ENCODE measurements at places on chromosomes 1 and 21.
A peak's percentile ranks its signal among the peaks of the same experiment; 100 is the strongest.

- no peak for DNase-seq
Measured at GRCh38 chr21:41573902-41574690, 66.1 kb upstream of the TMPRSS2 start.

- no peak for DNase-seq
Measured at GRCh38 chr1:15944308-15945010, 31.4 kb downstream of the ZBTB17 start.

GRCh38 chr1:100065969-100066227 lies 66.8 kb downstream of the SASS6 start:
- no peak for DNase-seq

DNA sequence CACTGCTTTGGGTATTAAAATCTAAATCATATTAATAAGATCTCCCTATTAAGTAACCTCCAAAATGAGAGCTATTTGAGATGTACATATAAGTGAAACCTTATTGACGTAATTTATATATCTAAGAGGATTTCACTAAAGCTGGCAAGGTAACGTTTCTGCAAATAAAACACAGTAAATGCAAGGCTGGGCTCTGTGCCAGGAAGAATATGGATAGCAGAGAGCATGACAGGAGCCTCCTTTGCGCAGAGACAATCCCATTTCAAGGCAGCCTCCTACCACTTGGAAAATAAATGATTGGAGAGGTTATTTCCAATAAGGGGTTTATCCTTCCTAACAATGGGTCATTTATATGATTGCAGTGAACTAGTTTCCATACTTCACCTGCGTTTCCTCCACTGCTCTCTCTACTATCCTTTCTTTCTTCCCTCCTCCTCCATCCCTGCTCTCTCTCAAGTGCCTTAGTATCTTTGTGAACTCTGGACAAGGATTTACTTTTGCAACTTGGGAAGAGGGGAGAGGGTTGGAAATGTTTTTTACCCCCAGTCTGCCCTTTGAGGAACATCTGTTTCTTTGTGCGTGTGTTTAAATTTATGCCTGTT lies 3.0 kb upstream of the NFIA start:
- DNase-seq, result no peak

GRCh38 chr1:14949270-14949835 lies 204.2 kb upstream of the TMEM51 start:
- DNase-seq, result no peak

GRCh38 chr1:245893025-245893424 lies 614.1 kb downstream of the SMYD3 start:
- DNase-seq, result no peak

DNA sequence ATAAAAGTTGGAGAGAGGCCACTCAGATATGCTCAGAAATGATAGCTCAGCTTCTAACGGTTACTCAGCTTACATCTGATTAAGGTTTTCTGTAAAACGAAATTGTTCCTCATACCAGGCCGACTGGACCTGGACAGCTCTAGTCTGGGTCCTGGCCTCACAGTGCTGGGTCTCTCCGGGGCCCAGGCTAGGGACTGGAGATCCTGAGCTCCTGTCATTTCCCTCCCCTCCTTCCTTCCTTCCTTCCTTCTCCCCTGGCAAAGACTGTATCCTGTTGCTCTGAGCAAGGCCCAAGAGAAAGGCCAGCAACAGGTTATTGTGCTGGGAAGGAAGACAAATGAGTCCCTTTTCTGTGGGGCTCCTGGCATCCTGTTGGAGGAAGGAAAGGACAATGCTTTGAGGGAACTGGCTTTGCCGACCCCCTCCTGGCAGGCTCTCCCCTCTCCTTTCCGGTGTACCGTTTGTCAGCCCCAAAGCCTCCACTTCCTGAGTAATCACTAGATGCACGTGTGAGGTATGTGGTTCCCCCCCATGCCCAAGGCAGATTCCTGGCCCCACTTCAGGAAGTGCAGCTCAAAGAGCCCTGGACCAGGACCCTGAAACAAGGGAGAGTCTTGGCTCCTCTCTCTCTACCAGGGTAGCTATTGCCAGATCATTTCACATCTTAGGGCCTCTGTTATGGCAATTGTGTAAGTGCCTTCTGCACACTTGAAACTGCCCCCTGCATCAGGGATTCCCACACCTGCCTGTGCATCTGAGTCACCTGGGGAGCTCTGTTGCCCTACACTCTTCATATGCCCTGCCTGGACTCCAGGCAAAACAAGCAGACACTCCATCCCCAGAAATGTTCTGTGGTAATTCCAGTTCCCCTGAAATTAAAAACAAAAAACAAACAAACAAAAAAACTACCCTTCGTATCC lies 212.7 kb upstream of the FGGY start:
- no peak for DNase-seq

GRCh38 chr1:25922056-25922970 lies 16.1 kb upstream of the STMN1 start:
- DNase-seq, result peak; percentile 39

DNA sequence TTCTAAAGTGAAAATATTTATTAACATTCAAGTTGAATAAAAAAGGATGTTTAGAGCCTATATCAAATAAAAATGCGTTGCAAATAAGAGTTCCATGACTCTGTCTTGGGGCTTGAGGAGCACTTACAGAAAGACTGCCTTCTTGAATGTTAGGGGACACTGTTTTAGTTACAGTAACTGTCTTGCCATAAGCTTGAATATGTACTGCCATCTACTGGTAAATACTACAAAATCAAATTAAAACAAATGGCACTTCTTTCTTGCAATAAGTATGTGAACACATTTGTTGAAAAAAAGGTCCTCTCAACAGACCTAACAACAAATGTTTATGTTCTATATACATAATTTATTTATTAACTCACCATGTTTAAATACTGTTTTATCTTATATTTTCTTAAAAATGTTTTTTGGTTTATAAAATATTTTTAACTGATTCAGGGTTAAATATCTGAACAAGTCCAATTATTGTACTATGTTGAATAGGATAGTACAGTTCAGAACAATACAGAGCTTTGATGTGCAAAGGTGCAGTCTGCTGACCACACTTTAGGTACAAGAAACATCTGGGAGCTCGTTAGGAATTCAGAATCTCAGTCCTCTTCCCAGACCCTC lies 199.5 kb downstream of the LRRIQ3 start:
- DNase-seq, result no peak

DNA sequence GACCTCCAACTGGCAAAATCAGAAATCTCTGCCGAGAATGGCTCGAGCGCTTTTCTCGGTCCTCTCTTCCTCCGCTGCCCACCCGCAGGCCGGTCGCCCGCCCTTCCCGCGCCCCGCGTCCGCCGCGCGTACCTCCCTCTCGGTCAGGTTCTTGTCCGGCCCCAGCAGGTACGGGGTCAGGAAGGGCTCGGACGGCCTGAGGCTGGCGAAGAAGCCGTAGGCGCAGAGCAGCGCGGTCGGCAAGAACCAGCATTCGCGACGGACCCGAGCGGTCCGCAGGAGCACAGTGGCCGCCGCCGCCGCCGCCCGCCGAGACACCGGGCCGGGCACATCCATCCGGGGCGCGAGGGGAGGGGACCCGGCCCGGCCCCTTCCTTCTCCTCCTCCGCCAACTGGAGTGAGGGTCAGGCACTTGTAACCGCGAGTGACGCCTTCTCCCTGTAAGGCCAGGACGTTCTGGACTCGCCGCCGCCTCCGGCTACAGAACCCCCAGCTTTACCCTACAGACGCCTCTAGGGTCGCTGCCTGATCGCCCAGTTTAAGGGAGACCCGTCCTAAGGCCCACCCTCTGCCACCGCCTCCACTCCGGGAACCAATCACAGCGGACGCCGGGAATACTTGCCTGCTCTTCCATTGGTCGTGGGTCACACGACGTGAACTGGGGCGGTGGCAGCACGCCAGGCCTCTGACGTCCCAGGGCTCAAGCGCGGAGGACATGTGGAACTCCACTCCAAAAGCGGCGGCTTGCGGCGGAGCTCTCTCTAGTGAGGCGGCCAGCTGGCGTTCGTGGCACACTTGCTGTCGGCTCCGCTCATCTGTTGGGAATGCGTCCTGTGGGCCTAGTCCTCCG lies at the start of gene SLC19A2:
Gene SLC19A2, minus strand, starts transcription at position 514 of the 850 bp plus-strand sequence. Its CDS starts 178 bp downstream, at position 336.
- DNase-seq, result peak; percentile 92

- no peak for DNase-seq
Measured at GRCh38 chr1:246949956-246950355, 18.2 kb upstream of the AHCTF1 start.

DNA sequence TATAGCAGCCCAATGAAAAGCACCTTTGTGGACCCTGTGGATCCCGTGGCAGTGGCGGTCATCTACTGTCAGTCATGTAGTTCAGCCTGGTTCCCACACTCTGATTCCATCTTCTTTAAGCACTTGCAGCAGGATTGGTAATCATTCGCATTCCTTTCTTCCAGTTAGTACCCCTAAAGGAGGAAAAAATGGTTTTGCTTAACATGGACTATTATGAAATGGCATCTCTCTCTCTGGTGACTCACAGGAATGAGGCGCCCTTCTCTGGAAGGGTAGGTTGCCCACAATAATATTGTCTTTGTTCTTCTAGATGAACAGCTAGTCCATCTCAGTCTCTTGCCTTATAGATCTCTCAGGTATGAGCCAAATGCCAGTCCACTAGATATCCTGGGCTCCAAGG lies 127.9 kb upstream of the MROH9 start:
- no peak for DNase-seq

GRCh38 chr21:36087362-36088138 lies 17.7 kb downstream of the CBR1 start:
- no peak for DNase-seq

DNA sequence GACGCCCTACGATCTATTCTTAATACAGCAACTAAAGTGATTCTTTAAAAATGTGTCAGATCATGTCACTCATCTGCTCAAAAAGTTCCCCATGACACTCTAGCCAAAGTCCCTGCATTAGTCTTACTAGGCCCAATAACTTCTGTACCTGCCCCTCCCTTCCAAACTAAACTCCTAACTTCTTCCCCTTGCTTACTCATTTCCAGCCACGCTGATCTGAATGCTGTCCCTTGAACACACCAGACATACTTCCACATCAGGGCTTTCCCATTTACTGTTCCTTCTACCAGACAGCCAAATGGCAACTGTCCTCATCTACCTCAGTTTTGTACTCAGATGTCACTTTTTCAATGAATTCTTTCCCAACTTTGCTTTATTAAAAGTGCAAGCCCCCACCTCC lies 1.2 kb downstream of the PPT1 start:
- DNase-seq, result no peak

GRCh38 chr1:4062560-4062959 lies 162.5 kb upstream of the C1orf174 start:
- no peak for DNase-seq

GRCh38 chr1:156999596-157000320 lies 45.8 kb downstream of the ARHGEF11 start:
- no peak for DNase-seq

DNA sequence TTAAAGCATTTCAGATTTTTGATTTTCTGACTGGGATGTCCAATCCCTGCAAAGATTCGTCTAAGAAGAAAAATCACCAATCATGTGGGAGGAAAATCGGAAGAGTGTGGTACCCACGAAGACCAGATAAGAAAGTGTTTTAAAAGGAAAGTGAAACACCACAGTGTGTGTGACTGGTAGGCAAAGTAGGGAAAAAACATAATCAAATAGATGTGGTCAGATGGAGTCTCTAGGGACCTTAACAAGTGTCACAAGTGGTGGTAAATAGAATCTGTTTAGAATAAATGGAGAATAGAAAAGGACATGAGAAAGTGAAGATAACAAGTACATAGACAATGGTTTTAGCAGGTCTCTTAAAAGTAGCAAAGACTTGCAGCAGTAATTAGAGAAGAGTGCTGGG lies 154.6 kb downstream of the SLC30A10 start:
- DNase-seq, result no peak

GRCh38 chr21:29513535-29513934 lies 214.8 kb downstream of the BACH1 start:
- DNase-seq, result no peak

DNA sequence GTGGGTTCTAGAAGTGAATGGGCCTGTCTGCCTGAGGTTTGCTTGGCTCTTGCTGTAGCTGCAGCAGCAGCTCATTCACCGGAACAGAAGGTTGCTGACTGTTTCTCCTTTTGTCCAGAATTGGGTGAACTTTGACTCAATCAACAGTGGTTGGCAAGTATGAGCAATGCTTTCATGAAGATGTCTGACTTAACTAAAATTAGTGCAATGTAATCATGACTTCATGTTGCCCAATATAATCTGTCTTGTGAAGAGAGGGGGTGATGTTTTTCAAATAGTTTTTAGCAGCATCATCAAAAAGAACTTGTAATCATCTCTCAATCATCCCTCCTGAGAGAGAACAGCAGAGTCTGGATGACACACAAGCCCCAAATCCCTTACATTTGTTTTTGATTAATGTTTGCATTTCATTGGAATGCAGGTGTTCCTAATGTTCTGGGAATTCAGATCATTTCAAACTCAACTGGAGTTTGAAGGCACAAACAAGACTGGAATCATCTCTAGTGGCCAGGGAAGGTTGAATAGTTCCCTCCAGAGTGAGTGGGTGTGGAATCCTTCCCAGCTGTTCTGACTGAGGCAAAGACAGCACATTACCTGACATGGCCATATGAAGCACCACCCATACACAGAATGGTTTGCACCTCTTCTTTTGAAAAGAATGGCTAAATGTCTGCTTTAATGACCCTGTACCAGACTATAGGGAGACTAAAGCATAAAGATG lies 82.9 kb downstream of the HLX start:
- DNase-seq, result no peak

DNA sequence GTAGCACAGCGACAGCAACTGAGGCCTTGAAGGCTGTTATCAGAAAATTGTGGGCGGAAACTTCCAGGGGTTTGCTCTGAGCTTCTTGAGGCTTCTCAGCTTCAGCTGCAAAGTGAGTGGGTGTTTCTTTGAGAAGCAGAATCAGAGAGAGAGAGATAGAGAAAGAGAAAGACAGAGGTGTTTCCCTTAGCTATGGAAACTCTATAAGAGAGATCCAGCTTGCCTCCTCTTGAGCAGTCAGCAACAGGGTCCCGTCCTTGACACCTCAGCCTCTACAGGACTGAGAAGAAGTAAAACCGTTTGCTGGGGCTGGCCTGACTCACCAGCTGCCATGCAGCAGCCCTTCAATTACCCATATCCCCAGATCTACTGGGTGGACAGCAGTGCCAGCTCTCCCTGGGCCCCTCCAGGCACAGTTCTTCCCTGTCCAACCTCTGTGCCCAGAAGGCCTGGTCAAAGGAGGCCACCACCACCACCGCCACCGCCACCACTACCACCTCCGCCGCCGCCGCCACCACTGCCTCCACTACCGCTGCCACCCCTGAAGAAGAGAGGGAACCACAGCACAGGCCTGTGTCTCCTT lies at the start of gene FASLG:
Gene FASLG, plus strand, starts transcription at position 233 of the 583 bp plus-strand sequence. Its CDS starts 99 bp downstream, at position 332.
- DNase-seq, result peak; percentile 66

DNA sequence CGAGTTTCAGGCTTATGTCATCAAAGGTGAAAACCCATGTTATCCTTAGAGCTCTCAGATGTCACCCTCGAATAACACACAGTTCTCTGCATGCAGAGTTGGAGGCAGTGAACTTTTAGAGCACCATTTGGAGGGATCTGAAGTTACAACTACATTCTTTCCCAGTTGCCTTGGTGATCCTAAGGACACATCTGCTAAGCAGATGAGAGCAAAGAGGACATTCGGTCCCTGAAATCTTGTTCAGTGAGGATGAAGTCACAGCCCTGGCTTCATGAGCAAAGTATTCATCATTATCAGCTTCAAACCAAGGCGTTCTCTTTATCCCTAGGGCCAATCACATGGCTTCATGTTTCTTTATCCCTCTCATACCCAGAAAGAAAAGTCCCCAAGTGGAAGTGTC lies 23.1 kb upstream of the MCOLN2 start:
- DNase-seq, result no peak

GRCh38 chr1:91022518-91022929 lies 689 bp upstream of the ZNF644 start:
- no peak for DNase-seq
